ENCODE measurements at places on chromosomes 16 and 17. TPM values are rescaled to one million over a fixed set of nuclear protein-coding genes. Genes with fewer than 3 reads are reported as not detected.

Gene KRT32
- not detected for total RNA-seq

Gene CORO6
- total RNA-seq, result 2.5 TPM

Gene SLC38A8
- not detected for total RNA-seq

Gene FBXW10
- not detected for total RNA-seq

Gene KRTAP4-4
- total RNA-seq, result not detected

Gene GGT6
- total RNA-seq, result under 0.01 TPM

Gene ULK2
- total RNA-seq, result 26.7 TPM

All from bladder microvascular endothelial cell (primary cell).